ENCODE measurements at places on chromosomes 6 and 20.

DNA sequence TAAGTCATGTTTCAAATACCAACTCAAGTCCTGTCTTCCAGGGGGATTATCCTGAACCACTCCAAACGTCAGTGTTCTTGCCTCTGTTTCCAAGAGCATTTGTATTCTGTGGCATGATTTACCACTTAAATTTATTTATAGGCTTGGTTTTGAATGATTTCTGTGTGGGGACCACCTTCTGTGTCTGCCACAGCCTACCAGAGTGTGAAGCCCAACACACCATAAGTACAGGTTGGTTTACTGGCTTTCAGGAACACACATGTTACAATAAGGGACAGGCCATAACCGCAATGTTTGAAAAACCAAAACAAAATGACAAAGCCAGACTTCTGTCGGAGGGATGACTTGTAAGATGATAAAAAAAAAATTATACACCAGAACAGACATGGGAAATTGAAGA, 56.5 kb upstream of the MAP3K7 start:
- no peak for DNase-seq

GRCh38 chr6:117149324-117149723, 116.0 kb upstream of the VGLL2 start:
- no peak for DNase-seq

GRCh38 chr6:144013486-144013909, 5.4 kb upstream of the PLAGL1 start:
- DNase-seq, result peak; percentile 44

GRCh38 chr20:63032026-63032800, 25.4 kb upstream of the BHLHE23 start:
- no peak for DNase-seq

GRCh38 chr6:84141521-84141920, 85.9 kb downstream of the CEP162 start:
- DNase-seq, result no peak

GRCh38 chr6:155261111-155261900, 2.5 kb upstream of the CLDN20 start:
- DNase-seq, result no peak

Data from CD4-positive, alpha-beta T cell treated with Interleukin-6 at 100 ng/mL for 8 hours (primary cell).